Endothelial cell of coronary artery (primary cell): ENCODE measurements at places on chromosomes 3 and 15. TPM values are rescaled to one million over a fixed set of nuclear protein-coding genes. Genes with fewer than 3 reads are reported as not detected.

The EXOG gene
- total RNA-seq = 12.3 and 12.9 TPM in 2 replicates

The SPESP1 gene
- 1.0 and 1.4 TPM in 2 replicates for total RNA-seq

The PFN2 gene
- 129 and 158 TPM in 2 replicates for total RNA-seq

The IP6K2 gene
- 55.1 and 57.7 TPM in 2 replicates for total RNA-seq

The ITIH3 gene
- 0.09 TPM in 1 of 2 replicates, not detected in the other for total RNA-seq

The KLHL6 gene
- total RNA-seq = 5.9 and 7.5 TPM in 2 replicates

The GPR27 gene
- total RNA-seq = not detected in 2 replicates

The MESP2 gene
- 0.18 and 0.28 TPM in 2 replicates for total RNA-seq

The MELTF gene
- 14.2 and 32.0 TPM in 2 replicates for total RNA-seq

The TLR9 gene
- not detected in 2 replicates for total RNA-seq

The ITPR1 gene
- total RNA-seq = 19.0 and 39.9 TPM in 2 replicates

The ACP3 gene
- not detected in 2 replicates for total RNA-seq

The POTEB3 gene
- total RNA-seq = not detected in 2 replicates

The ZNF620 gene
- 3.0 and 5.4 TPM in 2 replicates for total RNA-seq

The SCN5A gene
- total RNA-seq = 3.7 and 4.9 TPM in 2 replicates

The WWTR1 gene
- 70.5 and 90.1 TPM in 2 replicates for total RNA-seq

The TTC21A gene
- total RNA-seq = 1.7 and 1.8 TPM in 2 replicates

The CDCP1 gene
- 3.3 and 5.1 TPM in 2 replicates for total RNA-seq

The LIPH gene
- total RNA-seq = under 0.01 and 2.5 TPM in 2 replicates

The LRTM1 gene
- not detected in 2 replicates for total RNA-seq

The C3orf70 gene
- 0.09 and 0.90 TPM in 2 replicates for total RNA-seq

The RHOV gene
- under 0.01 and 0.09 TPM in 2 replicates for total RNA-seq

The USP50 gene
- 0.09 TPM in 1 of 2 replicates, not detected in the other for total RNA-seq

The SLC12A1 gene
- total RNA-seq = not detected in 2 replicates

The CHRNB4 gene
- not detected in 2 replicates for total RNA-seq

The TOPAZ1 gene
- total RNA-seq = not detected in 2 replicates

The PTX3 gene
- total RNA-seq = 407 and 824 TPM in 2 replicates

The IQCF5 gene
- total RNA-seq = not detected in 2 replicates

The CAPN3 gene
- 0.28 and 0.36 TPM in 2 replicates for total RNA-seq

The GOLGA6B gene
- not detected in 2 replicates for total RNA-seq

The GPR62 gene
- under 0.01 and 0.09 TPM in 2 replicates for total RNA-seq

The SNX22 gene
- 0.28 and 0.45 TPM in 2 replicates for total RNA-seq

The GREM1 gene
- total RNA-seq = 0.09 and 0.19 TPM in 2 replicates

The POLQ gene
- 4.0 and 6.8 TPM in 2 replicates for total RNA-seq

The MYZAP gene
- 4.2 and 7.6 TPM in 2 replicates for total RNA-seq

The UCN2 gene
- 0.09 TPM in 1 of 2 replicates, not detected in the other for total RNA-seq
